ENCODE measurements at places on chromosomes 7 and 10.

GRCh38 chr7:19463581-19463980, 245.3 kb downstream of the POLR1F start:
- no peak for DNase-seq

GRCh38 chr10:126268013-126268920, 120.0 kb downstream of the ADAM12 start:
- DNase-seq: no peak

GRCh38 chr7:42348631-42349030, 111.6 kb upstream of the GLI3 start:
- DNase-seq: no peak

DNA sequence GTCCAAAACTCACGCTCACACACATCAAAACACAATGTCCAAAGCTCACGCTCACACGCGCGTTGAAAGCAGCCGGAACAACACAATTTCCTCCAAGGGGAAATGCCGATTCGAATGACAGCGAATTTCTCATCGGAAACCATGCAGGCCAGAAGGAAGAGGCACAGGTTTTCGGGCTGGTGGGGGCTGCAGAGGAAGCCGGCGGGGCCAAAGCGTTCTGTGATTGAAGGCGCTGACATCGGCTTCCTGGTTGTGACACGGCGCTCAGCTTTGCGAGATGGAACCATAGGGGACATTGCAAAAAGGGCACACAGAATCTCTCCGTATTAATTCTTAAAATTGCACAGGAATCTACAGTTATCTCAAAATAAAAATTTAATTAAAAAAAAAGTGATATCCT, 61.3 kb downstream of the FOXL3 start:
- DNase-seq: no peak

GRCh38 chr10:110512461-110513187, 14.9 kb downstream of the DUSP5 start:
- no peak for DNase-seq

- DNase-seq: no peak
These were observed 80.9 kb downstream of the LRMDA start for GRCh38 chr10:75512203-75512933.

DNA sequence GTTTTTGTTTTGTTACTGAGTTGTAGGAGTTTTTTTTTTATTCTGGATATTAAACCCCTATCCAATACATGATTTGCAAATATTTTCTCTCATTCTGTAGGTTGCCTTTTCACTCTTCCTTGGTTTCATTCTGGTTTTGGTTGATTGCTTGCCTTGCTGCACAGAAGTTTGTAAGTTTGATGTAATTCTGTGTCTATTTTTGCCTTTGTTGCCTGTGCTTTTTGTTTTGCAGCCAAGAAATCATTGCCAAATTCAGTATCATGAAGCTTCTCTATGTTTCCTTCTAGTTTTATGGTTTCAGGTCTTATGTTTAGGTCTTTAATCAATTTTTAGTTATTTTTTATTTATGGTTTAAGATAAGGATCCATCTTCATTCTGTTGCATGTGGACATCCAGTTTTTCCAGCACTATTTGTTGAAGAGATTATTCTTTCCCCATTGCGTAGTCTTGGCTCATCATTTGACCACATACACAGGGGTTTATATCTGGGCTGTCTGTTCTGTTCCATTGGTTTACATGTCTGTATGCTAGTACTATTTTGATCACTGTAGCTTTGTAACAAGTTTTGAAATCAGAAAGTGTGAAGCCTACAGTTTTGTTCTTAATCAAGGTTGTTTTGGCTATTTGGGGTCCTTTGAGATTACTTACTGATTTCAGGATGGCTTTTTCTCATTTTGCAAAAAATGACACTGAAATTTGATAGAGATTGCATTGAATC, 26.4 kb downstream of the BMPR1A start:
- no peak for DNase-seq

DNA sequence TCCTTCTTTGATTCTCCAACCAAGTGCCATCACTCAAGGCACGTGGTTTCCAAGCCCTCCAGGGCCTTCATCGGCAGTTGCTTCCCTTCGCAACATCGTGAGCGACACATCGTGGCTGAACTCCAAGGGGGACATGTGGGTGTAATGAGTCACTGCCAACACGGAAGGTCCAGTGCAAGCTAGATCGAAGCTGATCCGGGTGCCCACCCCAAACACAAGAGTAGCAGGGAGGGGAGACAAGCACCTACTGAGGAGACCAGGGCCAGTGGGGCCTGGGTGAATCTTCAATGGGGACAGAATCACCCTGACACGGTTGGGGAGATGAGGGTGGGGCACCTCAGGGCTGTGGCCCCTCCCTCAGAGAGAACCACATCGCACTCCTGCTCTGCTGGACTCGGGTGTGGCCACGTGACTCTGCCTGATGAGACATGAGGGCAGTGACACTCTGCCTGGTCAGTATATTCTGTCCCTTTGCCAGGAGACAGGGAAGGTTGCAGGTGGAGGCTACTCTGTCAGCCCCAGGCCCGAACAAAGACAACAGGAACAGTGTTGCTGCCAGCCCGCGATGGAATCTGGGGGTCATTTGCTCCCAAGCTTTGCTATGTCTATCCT, 36.8 kb upstream of the HSPA12A start:
- no peak for DNase-seq

DNA sequence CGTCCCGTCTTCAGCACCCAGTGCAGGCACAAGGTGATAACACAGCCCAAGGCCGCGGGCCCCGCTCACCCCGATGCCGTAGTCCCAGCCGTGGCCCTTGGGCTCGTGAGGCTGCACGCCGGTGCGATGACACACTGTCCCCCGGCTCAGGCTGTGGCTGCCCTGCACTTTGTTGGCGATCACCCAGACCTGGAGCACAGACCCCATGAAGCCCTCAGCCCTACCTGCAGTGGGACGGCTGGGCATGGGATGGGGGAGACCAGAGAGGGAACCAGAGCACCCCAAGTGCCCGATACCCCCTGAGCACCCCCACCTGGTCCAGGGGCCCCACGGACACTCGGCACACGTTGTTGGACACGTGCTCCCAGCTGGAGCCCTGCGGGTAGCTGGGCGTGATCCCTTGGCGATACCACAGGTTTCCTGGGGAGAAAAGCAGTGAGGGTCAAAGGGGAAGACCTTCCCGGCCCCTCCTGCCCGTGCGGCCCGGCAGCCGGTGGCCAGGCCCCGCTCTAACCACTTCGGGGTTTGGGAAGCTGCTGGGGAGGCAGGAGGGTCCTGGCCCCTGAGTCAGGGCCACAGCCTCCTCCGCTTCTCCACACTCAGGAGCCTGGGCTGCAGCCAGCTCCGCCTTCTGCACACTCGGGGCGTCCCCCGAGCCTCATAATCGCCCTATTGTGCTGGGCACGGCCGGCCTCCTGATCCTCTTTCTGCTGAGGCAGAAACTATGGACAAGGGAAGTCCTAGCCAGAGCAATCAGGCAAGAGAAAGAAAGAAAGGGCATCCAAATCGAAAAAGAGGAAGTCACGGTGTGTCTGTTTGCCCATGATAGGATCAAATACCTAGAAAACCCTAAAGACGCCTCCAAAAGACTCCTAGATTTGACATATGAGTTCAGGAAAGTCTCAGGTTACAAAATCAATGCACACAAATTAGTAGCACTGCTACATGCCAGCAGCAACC, 6.7 kb downstream of the BHLHA15 start:
- no peak for DNase-seq

DNA sequence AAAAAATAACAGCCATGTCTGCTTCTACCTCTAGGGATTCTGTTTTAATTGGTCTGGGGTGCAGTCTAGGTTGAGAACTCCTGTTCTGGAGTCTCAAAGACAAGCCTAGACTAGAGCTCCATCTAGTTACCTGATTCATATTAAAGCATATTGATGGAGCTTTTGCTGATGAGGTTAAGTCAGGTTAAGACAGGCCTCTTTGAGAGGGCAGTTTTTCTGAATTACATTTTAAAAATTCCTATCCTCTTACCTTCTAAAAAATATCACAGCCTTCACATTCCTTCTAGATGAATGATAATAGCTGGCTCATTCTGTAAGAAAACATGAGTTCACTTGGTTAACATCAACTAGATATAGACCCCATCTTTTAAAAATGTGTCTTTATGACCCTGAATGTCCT, 28.9 kb downstream of the MGAM start:
- no peak for DNase-seq

DNA sequence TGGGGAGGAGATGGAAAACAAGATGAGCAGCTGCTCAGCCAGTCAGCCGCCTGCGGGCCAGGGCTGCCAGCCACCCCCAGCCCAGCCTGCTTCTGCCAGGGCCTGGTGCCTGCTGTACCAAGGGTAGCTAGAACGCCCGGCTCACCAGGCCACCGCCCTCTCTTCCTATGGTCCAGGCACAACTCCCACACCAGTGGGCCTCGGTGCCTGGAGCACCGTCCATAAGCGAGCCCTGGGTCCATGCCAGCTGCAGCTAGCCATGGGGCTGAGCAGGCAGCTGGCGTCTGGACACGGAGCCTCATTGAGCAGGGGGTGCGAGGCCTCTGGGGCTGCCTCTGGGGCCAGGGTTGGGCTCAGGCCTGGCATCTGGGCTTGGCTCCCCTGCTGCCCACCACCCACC, 8.5 kb upstream of the RABGEF1 start:
- DNase-seq: no peak

- DNase-seq: no peak
These were observed 173.4 kb downstream of the FAM107B start for GRCh38 chr10:14601326-14601725.

GRCh38 chr7:45001826-45002225, 1.8 kb downstream of the CCM2 start:
- no peak for DNase-seq

- DNase-seq: no peak
These were observed 177.3 kb upstream of the TMEM72 start for GRCh38 chr10:44733501-44734488.

GRCh38 chr10:21705828-21706176, 171.8 kb downstream of the MLLT10 start:
- DNase-seq: no peak

Measured in NT2/D1 (cell line).